ENCODE measurements at places on chromosomes 13 and 19.
A peak's percentile ranks its signal among the peaks of the same experiment; 100 is the strongest.

DNA sequence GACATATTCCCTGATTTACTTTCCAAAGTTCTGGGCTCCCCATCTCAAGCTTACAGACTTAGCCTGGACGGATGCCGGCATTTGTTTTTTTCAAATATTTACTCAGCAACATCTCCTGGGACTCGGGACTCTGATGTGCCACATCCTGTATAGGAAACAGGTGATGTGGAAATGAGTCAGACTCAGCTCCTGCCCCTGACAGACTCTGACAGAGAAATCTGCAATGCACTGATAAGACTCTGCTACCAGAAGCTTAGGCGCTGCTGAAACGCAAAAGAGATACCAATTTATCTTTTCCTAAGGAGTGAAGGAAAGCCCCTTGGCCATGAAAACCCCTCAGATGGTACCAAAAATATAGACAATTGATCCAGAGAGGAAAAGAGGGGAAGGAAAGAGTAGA is 16.2 kb downstream of the LAIR2 start:
- no peak for DNase-seq

- no peak for DNase-seq
These were observed 23.0 kb downstream of the GPC6 start for GRCh38 chr13:93249364-93250306.

- DNase-seq, result no peak
These were observed 212.3 kb downstream of the ATP8A2 start for GRCh38 chr13:25584087-25584486.

DNA sequence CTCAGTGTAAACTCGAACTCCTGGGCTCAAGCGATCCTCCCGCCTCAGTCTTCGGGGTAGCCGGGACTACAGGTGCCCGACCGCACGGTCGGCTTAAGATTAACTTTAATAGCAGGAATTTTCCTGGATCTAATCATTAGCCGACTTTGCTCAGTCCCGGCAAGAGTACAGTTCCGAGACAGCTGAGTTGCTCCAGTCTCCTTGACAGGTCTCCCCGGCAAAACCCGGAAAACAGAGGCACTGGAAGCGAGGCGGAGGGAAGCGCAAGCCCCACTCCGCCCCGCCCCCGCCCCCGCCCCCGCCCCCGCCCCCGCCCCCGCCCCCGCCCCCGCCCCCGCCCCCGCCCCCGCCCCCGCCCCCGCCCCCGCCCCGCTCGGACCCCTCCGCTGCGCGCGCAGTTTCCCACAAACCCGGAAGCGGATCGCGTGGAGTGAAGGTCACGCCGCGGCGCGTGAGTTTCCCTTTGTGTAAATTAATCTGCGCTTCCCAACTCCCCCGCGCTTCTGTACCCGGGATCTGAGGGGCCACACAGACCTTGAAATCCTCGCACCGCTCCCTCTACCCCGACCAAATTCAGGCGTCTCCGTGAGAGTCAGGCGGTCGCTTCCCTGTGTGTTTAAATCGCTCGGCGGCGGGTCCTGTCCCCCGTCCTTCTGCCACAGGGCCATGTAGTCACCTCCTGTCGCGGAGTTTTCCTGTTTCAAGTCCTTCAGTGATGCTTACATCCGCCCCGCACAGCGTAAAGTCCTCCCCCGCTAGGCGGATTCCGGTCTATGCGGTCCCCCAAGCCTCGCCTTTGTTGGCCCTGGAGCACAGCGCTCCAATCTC is at the start of gene ZNF480:
Gene ZNF480 (plus strand): TSS at position 397 of the 828 bp plus-strand sequence. CDS start 3,244 bp downstream, outside the sequence.
- DNase-seq, result peak; percentile 70

DNA sequence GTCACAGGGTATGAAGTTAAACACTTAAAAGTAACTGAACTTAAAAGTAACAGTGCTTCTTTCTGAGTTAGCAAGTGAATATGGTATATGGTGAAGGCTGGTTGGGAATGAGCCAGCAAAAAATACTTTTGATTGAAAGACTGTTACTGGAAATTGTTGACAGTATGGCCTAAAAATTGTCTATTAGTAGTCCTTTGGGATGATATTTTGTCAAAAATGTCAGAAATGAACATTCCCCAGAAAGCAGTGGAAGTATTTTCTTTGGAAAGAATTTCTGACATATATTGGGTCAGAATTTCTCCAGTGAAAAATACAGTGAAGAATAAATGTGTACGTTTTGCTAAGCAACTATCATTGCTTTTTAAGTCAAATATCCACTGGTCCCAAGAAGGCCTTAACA is 860.5 kb downstream of the PCDH9 start:
- no peak for DNase-seq

GRCh38 chr13:41398494-41399170 is 58.7 kb upstream of the RGCC start:
- DNase-seq, result no peak

GRCh38 chr19:640161-640558 is 481 bp downstream of the FGF22 start:
- no peak for DNase-seq

GRCh38 chr13:31224963-31225559 is 25.3 kb downstream of the B3GLCT start:
- no peak for DNase-seq

GRCh38 chr19:43594710-43595604 is 977 bp downstream of the IRGQ start:
- DNase-seq, result no peak

DNA sequence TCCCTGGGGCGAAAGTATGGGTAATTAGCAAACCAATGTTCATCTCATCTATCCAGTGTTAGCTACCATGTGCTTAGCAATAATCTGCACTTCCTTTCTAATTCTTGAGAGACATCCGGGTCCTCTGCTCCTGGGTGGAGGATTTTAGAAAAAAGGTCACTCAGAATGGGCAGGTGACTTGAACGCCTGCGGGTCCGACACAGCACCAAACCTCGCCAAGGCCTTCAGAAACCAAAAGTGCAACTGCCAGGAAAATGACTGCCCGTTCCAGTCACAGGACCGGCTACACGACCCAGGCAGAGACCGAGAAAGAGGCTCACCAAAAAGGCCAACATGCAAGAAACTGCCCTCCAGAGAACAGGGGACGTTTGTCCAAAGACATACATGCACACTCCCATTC is 39.9 kb downstream of the ZNF146 start:
- DNase-seq, result no peak

DNA sequence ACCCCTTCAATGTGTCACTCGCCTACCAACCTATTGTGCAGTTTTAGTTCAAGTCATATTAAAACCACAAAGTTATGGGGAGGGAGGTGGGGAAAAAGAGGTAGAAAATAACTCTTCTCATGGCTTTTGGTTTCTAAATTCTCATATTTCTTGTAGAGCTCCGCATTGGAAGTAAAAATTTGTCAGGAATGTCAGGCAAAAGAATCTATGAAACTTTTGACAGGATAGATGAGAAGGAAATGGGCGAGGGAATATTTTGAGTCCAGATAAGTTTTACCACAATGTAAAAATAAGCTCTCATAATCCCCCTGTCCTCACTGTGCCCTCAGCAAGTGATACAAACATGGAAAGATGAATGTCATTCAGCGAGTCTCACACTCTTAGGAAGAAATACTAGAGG is 270.4 kb downstream of the DLEU7 start:
- no peak for DNase-seq

All from gastrocnemius medialis (tissue), 4 donors.